GM19239 (cell line): ENCODE measurements at places on chromosomes 11 and 22.

GRCh38 chr11:2213384-2213842 is 41.8 kb upstream of the TH start:
- no peak for DNase-seq

GRCh38 chr11:16911658-16912057 is 102.6 kb downstream of the PLEKHA7 start:
- DNase-seq: no peak

- DNase-seq: no peak
Observed at GRCh38 chr22:30923168-30923900, 45.2 kb downstream of the MORC2 start.

DNA sequence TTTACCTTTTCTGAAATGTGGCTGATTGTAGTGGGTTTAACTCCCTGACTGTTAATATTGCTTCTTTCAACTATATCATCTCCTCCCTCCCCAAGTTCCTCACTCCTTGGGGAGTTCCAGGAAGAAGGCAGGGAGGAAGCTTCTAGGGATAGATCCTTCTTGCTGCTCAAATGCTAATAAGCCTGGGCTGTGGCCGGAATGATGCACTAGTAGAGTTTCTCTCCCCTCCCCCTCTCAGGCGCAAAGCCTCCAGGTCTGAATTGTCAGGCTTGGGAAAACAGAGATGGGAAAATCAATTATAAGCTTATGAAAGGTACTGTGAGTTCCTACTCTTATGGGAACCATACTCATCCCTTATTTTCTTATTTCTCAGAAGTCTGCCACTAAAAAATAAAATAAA is 30.8 kb downstream of the FEZ1 start:
- no peak for DNase-seq

DNA sequence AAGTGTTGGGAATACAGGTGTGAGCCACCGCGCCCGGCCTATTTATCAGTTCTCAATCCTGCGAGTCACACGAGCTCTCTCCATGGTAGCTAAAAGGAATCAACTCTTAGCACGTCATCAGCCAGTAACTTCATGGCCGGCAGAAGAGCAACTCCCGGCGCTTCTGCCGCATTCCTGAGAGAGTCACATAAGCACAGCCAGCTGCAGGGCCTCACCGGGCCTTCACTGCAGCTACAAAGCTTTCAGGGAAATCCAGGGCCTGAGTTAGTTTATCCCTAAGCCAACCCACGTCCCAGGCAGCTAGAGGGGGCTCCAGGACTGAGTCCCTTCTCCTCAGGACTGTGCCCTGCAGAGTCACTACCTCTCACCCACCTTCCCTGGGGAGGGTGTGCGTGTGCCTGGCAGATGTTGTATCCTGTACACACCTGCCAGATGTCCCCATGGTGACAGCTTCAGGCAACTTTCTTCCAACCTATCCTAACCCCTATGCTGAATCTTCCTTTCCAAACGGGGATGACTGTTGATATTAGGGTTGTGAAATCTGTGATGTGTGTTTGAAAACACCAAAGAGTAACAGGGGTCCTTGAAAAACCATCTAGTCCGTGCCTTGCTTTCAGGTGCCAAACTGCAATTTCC is 45.9 kb upstream of the ARFGAP3 start:
- no peak for DNase-seq

DNA sequence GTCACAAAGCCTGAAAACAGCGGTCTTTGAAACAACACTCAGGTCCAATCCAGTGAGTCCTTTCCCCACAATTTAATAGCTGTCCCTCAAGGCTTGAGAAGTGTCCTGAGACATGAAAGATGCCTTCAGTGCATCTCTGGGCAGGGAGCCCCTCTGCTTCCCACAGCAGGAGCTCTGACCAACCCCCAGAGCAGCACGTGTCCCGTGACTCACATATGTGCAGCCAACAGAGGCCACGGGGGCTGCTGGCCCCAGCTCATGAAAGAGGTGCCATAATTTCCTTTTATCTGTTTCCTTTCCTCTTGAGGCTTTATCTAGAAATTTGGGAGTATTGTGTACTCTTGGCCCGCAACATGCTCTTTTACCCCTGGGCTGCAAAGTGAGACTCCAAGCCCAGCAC is 33.2 kb upstream of the LMO1 start:
- DNase-seq: no peak

GRCh38 chr11:124970925-124971324 is 16.9 kb downstream of the CCDC15 start:
- no peak for DNase-seq
